ENCODE measurements at places on chromosomes 11 and 22. TPM values are rescaled to one million over a fixed set of nuclear protein-coding genes. Genes with fewer than 3 reads are reported as not detected.

The DCHS1 gene
- 3.2 TPM for total RNA-seq

The KDM4D gene
- total RNA-seq = 0.85 TPM

The PKP3 gene
- total RNA-seq = 7.7 TPM

The LRP4 gene
- total RNA-seq = 1.8 TPM

The TXN2 gene
- 40.7 TPM for total RNA-seq

The ARHGAP20 gene
- total RNA-seq = 0.57 TPM

The DRD2 gene
- 0.05 TPM for total RNA-seq

The SYT13 gene
- total RNA-seq = 0.14 TPM

The HRAS gene
- total RNA-seq = 44.1 TPM

The TRMU gene
- 27.4 TPM for total RNA-seq

All from thymus (tissue), 14 donors.